ENCODE measurements at places on chromosomes 3 and 15. TPM values are rescaled to one million over a fixed set of nuclear protein-coding genes. Genes with fewer than 3 reads are reported as not detected.

Gene FBXW12
- polyA plus RNA-seq: 0.73 TPM

Gene HTR3E
- not detected for polyA plus RNA-seq

Gene PPARG
- 28.5 TPM for polyA plus RNA-seq

Gene PRR20G
- polyA plus RNA-seq: not detected

Gene RHCG
- 1.9 TPM for polyA plus RNA-seq

Gene MITF
- 40.7 TPM for polyA plus RNA-seq

Gene TCF12
- 194 TPM for polyA plus RNA-seq

Gene DCP1A
- 34.7 TPM for polyA plus RNA-seq

Gene C3orf49
- polyA plus RNA-seq: 1.00 TPM

DNA sequence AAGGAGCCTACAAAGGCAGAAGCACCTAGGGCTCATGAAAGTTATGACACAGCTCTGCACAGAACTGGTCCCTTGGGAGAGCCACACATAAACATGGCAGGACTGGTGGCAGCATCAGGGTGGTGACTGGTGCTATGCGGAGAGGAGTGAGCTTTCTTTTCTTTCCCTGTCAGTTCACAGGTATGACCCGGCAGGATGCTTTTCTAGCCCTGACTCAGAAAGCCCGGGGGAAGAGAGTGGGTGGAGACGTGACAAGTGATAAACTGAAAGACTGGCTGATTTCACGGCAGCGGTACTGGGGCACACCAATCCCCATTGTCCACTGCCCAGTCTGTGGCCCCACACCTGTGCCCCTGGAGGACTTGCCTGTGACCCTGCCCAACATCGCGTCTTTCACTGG lies 103.0 kb downstream of the LARS2 start:
- DNase-seq: no peak

- no peak for DNase-seq
These were observed 1079.5 kb downstream of the IGSF11 start for GRCh38 chr3:117955196-117955595.

GRCh38 chr15:48520376-48521155 lies 124.9 kb downstream of the FBN1 start:
- no peak for DNase-seq

- DNase-seq: no peak
These were observed 28.1 kb downstream of the CFAP92 start for GRCh38 chr3:128965818-128966217.

DNA sequence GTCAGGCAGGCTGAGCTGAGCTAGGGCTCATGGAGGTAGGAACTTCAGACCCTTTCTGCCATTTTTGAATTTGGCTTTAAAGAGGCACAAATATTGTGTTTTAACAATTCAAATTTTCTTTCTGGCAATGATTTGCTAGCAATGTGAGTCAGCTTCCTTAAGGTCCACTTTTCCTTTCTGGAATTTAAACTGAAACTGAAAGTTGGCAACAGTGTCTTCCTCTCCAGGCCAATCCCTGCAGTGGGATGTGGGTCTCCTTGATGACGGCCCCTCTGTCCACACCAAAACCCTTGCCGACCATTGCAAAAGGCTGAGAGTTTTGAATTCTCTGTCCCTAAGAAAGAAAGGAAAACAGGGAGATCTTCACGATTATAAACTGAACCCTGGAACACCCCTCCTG lies 27.1 kb downstream of the RPSA start:
- DNase-seq: no peak

DNA sequence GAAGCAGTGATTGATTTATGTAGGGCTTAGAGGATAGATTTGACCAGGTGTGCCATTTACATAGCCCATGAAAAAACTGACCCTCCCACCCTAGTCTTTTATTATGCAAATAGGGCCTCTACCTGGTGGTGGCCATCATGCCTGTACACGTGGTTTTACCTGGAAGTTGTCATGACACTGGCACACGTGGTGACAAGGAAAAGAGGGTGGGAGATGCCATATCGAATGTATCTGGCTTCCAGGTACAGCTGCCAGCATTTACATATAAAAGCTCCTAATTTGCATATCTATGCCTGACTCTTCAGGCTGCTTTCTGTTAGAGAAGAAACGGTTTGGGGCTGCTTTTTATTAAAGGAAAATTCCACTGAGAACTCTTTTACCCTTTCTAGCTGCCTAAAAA lies 35.0 kb upstream of the DNAJC13 start:
- DNase-seq: no peak

DNA sequence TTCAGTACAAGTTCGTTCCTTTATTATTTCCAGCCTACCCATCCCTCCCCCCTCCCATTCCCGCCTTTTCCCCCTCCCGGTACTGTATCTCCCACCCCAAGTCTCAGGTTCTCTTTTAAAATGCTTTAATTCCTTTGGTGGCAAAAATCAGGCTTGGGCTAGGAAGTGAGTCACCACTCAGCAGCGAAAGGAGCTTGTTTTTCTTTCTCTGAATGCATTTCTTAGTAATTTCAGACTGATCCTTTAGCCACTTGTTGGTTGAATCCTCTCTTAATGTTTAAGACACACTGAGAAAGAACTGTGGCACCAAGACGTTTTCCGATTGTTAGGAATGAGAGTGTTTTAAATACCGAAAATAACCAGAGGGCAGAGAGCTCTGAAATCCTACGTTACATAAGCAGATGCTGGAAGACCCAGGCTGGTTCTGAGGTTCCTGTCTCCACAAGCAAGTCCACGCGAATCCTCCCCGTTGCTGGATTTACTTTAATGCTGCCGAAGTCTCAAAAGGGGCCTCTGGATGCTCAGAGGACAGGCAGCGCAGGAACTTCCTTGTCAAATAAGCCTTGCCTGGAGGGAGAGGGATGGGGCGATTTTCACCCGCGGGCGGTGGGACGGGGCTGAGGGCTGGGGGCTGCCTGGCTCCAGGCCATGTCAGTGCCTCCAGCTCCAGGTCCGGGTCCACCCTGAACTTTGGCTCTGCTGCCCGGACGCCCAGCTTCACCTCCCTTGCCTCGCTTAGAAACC lies 854 bp upstream of the COL8A1 start:
- DNase-seq: no peak

DNA sequence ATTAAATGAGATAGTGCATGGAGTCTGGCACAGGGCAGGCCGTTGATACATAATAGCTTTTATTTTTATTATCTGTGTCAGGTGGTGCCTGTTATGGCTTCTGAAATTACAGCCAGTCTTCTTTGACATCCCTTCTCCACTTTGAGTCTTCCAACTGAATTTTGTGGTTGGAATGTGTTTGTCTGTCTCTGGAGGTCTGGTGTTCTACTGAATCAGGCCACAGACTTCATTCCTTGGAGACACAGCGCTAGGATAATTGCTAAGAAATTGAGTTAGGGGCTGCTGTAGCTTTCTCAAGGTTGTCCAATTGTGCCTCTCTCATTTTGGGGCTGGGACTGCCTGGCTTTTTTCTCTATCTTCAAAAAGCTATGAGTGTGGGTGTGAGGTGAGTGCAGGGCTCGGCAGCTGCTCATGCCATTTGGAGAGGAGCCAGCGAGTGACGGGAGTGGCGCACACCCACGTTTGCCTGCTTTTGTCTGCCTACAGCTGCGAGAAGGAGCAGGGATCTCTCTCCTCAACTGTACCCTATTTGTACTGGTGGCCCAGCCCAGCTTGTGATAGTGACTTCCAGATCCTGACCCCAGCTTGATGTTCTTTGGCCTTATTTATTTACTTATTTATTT lies 49.8 kb upstream of the SYN2 start:
- DNase-seq: no peak

GRCh38 chr3:142098964-142099363 lies 50.4 kb downstream of the TFDP2 start:
- DNase-seq: no peak

DNA sequence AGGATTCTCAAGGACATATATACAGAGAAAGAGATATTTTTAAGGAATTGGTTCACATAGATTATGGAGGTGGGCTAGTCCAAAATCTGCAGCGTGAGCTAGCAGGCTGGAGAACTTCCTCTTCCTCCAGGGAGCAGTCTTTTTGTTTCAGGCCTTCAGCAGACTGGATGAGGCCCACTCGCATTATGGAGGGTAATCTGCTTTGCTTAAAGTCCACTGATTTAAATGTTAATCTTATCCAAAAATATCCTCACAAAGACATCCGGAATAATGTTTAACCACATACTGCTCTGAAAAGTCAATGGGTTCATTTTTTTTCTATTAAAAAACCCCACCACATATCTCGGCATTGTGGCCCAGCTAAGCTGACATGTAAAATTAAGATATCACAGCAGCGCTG lies 22.2 kb upstream of the NRROS start:
- DNase-seq: no peak

DNA sequence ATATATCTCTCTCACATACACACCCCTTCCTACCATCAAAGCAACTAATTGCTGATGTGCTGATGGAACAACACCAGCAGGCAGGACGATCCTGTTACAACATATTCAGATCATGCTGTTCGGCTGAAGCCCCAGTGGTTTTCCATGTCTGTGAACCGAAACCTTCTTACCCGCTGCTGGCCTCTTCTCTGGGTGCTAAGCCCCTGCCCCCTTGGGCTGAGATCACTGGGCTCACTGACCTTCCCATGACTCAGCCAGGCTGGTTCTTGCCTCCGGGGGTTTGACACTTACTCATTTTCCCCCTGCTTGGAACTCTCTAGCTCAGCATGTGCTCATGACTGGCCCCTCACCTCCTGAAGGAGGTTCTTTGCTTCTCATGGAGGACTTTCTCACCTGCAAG lies 122.0 kb upstream of the RGMA start:
- DNase-seq: no peak

GRCh38 chr3:180875124-180875698 lies 37.3 kb upstream of the FXR1 start:
- DNase-seq: no peak

GRCh38 chr3:46393011-46393410 lies 13.9 kb downstream of the CCR5AS start:
- DNase-seq: no peak

DNA sequence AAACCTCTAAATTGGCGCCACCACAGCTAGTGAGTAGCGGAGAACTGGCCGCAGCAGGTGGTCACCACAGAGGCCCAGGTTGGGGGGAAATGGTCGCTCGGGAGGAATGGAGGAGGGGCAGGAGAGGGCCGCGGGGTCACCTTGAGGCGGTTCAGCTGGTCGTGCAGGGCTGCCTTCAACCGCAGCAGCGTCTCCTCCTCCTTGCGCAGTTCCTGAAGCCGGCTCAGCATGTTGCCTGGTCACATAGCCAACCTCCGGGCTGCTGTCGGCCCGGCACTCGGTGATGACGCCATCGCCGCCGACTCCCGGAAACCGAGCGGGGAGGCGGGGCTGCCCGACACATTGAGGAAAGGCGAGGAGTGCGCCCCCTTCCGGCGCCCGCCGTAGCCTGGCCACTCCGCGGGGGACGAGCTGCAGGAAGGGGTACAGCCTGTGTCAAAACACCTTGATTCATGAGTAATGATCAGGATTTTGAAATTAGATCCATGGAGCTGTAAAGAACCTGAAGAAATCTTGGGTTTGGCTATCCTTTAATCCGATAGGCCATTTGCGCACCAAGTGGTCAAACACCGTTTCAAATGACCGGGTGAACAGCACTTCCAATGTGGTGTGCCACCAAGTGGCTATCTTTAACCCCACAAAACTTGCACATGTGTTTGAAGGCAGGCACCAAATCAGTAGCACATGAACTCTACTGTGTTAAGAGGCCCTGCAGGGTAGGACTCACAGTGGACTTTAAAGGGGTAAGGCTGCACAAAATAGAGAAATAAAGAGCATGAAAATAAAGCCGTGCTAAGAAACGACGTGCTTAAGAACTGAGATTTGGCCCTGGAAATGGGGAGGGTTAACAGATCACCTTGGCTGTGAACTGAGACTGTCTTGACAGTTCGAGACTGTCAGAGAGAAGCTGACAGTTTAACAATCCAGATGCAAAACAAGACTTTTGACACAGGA lies at the start of gene SNAPC5:
SNAPC5 (minus strand) TSS at position 261 of the 954 bp plus-strand sequence; CDS start at position 230, 31 bp downstream.
- peak; percentile 92 for DNase-seq

DNA sequence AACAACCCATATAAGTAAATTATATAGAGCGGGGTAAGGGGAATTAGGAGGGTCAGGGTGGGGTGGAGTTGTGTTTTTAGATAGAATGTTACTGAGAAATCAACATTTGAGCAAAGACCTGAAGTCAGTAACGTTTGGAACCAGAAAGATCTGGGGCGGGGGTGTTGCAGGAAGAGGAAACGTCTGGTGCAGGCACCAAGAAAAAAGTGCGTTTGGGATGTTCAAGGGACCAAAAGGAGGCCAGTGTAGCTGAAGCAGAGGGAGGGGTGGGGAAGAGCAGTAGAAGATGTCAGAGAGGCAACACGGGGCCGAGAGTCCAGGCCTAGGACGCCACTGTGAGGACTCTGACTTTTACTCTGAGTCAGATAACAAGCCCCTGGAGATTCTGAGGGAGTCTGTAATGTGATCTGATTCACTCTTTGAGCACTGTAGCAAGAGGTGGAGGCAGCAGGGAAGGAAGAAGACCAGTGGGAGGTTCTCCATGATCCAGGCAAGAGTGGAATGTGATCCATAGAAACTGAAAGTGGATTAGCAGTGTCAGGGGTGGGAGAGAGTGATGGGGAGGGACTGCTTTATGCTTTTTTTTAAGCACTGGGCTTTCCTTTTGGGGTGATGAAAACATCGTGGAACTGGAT lies 179.3 kb upstream of the CHRM5 start:
- DNase-seq: peak; percentile 11

DNA sequence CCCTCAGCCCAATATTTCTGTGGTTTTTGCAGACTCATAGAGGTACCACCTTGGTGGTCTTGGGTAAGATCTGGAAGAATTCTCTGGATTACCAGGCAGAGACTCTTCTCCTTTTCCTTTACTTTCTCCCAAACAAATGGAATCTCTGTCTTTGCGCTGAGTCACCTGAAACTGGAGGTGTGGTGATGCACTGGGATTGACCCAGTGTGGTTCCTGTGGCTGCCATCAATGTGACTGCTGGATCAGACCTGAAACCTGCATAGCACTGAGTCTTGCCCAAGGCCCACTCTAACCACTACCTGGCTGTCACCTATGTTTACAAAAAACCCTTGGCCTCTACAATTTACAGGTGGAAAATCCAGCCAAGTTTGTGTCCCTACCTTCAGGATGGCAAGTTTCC lies 295.3 kb downstream of the RBMS3 start:
- no peak for DNase-seq

- no peak for DNase-seq
These were observed 28.0 kb upstream of the PIGZ start for GRCh38 chr3:196996454-196997265.

GRCh38 chr3:123705488-123706285 lies 120.8 kb upstream of the HACD2 start:
- DNase-seq: no peak

DNA sequence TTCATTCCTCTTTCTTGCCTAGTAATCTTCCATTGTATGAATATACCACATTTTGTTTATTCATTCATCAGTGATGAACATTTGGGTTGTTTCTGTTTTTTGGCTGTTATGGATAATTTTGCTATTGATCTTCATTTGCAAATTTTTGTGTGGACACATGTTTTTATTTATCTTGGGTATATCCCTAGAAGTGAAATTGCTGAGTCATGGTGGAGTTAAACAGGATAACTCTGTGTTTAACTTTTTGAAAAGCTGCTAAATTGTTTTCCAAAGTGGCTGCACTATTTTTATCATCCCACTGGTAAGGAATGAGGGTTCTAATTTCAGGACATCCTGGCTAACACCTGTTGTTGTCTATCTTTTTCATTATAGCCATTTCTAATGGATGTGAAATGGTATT lies 74.6 kb upstream of the ARL6 start:
- no peak for DNase-seq

- DNase-seq: no peak
These were observed 1.7 kb upstream of the PPARG start for GRCh38 chr3:12286927-12287726.

Data from left kidney (tissue), 8 donors.